Thoracic aorta (tissue), 2 donors: ENCODE measurements at places on chromosomes 11 and 22.

GRCh38 chr11:40204228-40204627 is 1255.2 kb downstream of the LRRC4C start:
- H3K27me3 ChIP-seq = no peaks in the 10 kb centered on the region
- no peak overlapping the region for H3K27ac ChIP-seq
- no peaks in the 10 kb centered on the region for H3K4me1 ChIP-seq

- H3K27ac ChIP-seq = no peak overlapping the region
- no peaks in the 10 kb centered on the region for H3K36me3 ChIP-seq
- H3K4me1 ChIP-seq = no peaks in the 10 kb centered on the region
- no peak for DNase-seq
Observed at GRCh38 chr11:15127341-15127740, 12.6 kb downstream of the INSC start.

GRCh38 chr22:37972527-37972926 is 11.8 kb downstream of the SOX10 start:
- H3K27me3 ChIP-seq = no peaks in the 10 kb centered on the region
- peaks cover 4% of the 10 kb centered on the region for H3K36me3 ChIP-seq
- no peaks in the 10 kb centered on the region for H3K4me1 ChIP-seq
- DNase-seq = no peak

GRCh38 chr11:14308114-14308896 is 50.7 kb downstream of the RRAS2 start:
- no peak for DNase-seq
- H3K27ac ChIP-seq = no peak overlapping the region
- no peaks in the 10 kb centered on the region for H3K36me3 ChIP-seq
- no peaks in the 10 kb centered on the region for H3K27me3 ChIP-seq
- no peak overlapping the region for H3K4me3 ChIP-seq

- no peaks in the 10 kb centered on the region for H3K36me3 ChIP-seq
- H3K27ac ChIP-seq = no peak overlapping the region
- no peaks in the 10 kb centered on the region for H3K27me3 ChIP-seq
- H3K4me1 ChIP-seq = no peaks in the 10 kb centered on the region
Observed at GRCh38 chr22:26079009-26079408, 90.3 kb upstream of the SEZ6L start.

DNA sequence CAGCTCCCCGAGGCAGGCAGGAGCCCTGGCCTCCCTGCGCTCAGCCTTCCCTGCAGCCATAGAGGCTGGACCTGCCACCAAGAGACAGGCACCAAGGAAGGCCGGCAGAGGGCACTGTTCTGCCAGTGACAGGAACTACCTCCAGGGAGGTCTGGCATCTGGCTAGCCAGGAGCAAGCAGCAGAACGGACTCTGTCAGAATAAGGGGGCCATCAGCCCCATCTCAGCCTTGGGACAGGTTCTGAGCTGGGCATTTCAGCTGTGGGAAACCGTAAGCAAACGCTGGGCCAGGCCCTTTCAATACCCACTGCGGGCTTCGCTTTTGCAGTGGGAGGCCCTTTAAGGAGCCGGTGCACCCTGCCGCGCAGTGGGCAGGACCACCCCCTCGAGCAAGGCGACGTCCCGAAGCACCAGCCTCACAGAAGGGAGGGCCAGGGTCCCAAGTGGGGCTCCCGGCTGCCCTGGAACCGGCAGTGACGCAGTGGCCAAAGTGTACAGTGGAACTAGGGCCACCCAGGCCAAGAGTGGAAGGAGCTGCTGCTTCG is 18.2 kb downstream of the IFT27 start:
- no peak overlapping the region for H3K4me3 ChIP-seq
- no peaks in the 10 kb centered on the region for H3K36me3 ChIP-seq
- no peaks in the 10 kb centered on the region for H3K4me1 ChIP-seq
- no peak for DNase-seq
- H3K27ac ChIP-seq = no peak overlapping the region
- H3K27me3 ChIP-seq = no peaks in the 10 kb centered on the region

GRCh38 chr11:92269021-92269420 is 44.4 kb downstream of the FAT3 start:
- H3K36me3 ChIP-seq = no peaks in the 10 kb centered on the region
- no peaks in the 10 kb centered on the region for H3K27me3 ChIP-seq
- DNase-seq = no peak
- H3K4me1 ChIP-seq = peaks cover 13% of the 10 kb centered on the region
- H3K4me3 ChIP-seq = no peak overlapping the region

- H3K4me3 ChIP-seq = no peak overlapping the region
- no peaks in the 10 kb centered on the region for H3K27me3 ChIP-seq
- H3K27ac ChIP-seq = no peak overlapping the region
- H3K4me1 ChIP-seq = no peaks in the 10 kb centered on the region
Observed at GRCh38 chr11:72842653-72843330, 28.6 kb downstream of the ATG16L2 start.

DNA sequence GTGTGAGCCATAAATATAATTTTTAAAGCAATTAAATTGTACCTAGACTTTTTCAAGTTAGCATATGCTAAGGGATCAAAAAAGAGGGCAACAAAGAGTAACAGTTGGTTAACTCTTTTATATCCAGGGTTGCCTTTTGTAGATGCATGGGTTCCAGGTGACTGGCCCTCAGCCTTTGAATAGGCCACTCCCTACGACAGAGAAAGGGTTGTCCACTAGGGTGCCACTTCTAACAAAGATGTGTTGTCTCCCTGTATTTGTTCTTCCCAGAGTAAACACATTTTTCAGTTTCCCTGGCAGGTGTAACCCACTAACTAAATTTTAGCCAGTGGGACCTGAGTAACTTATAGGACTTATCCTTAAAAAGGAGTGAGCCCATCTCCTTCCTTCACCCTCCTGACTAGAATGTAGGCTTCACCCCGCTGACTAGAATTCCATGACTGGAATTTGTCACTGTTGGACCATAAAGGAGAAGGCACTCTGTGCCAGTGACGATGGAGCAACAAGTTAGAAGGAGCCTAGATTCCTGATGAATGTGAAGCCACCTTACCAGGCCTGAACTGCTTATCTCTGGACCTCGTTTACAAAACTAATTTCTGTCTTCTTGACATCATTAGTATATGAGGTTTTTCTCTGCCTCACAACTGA is 16.6 kb downstream of the TUG1 start:
- no peaks in the 10 kb centered on the region for H3K36me3 ChIP-seq
- no peaks in the 10 kb centered on the region for H3K27me3 ChIP-seq
- peaks cover 9% of the 10 kb centered on the region for H3K4me1 ChIP-seq

DNA sequence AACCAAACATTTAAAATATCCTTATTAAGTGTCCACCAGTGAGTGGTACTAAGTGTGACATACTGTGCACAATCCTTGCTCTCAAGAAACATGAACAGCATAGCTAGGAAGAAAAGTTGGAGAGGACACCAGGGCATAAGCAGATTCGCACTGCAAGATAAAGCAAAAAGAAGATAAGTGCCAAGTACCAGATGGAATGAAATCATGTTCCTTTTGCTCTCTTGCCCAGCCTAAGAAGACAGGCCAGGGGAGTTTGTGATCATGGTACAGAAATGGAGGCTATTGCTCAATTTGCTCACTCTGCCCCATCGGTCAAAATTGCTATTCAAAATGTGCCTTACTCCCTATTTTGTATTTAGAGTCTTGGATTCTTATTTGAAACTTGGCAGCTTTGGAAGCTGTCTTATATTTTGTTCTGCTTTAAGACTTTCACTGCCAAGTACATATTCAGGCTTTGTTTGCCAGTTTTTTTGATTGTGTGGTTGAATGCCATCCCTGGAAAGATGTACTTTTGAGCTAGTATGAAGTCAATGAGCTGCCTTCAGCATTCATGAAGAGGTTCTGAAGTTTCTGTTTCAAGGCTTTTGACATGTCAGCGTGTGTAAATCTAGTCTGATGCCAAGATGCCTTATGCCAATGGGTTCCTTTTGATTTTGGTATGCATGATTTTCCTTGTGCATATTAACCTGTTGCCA is 90.3 kb downstream of the PAX6 start:
- no peak overlapping the region for H3K27ac ChIP-seq
- DNase-seq = no peak
- no peak overlapping the region for H3K4me3 ChIP-seq
- H3K27me3 ChIP-seq = no peaks in the 10 kb centered on the region
- H3K4me1 ChIP-seq = no peaks in the 10 kb centered on the region

DNA sequence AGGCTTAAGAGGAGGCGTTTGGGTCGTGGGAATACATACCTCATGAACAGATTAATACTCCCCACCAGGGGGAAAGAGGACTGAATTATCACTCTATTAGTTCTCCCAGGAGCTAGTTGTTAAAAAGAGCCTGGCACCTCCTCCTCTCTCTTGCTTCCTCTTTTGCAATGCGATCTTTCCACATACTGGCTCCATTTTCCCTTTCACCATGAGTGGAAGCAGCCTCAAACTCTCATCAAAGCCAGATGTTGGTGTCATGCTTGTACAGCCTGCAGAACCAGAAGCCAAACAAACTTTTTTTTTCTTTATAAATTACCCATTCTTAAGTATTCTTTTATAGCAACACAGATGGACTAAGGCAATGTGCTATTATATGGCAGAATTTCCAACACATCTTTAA is 258.5 kb downstream of the FAM76B start:
- no peaks in the 10 kb centered on the region for H3K36me3 ChIP-seq
- no peaks in the 10 kb centered on the region for H3K27me3 ChIP-seq
- no peak overlapping the region for H3K27ac ChIP-seq
- no peaks in the 10 kb centered on the region for H3K4me1 ChIP-seq
- no peak overlapping the region for H3K4me3 ChIP-seq
- no peak for DNase-seq

- DNase-seq = no peak
- H3K4me3 ChIP-seq = no peak overlapping the region
- no peak overlapping the region for H3K27ac ChIP-seq
- H3K27me3 ChIP-seq = no peaks in the 10 kb centered on the region
Observed at GRCh38 chr11:119251114-119251513, 45.0 kb downstream of the CBL start.

DNA sequence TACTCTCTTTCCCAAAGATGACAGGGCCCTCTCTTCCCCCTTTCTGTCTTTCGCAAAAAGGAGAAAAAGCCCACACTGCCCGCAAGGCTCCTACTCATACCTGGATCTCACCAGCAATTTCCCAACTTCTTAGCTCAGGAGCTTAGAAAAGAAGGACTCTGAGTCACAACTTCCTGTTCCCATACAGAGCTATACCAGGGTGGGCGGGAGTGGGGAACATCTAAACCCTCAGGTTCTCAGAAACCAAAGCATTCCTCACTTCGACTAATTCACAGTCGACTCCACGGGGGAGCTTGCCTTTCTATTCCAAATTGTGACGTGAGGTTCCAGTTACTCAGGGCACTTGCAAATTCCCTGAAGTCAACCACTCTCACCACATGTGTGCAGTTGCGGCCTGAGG is 61.9 kb downstream of the MTNR1B start:
- no peaks in the 10 kb centered on the region for H3K27me3 ChIP-seq
- H3K4me1 ChIP-seq = no peaks in the 10 kb centered on the region
- H3K27ac ChIP-seq = no peak overlapping the region
- no peaks in the 10 kb centered on the region for H3K36me3 ChIP-seq

DNA sequence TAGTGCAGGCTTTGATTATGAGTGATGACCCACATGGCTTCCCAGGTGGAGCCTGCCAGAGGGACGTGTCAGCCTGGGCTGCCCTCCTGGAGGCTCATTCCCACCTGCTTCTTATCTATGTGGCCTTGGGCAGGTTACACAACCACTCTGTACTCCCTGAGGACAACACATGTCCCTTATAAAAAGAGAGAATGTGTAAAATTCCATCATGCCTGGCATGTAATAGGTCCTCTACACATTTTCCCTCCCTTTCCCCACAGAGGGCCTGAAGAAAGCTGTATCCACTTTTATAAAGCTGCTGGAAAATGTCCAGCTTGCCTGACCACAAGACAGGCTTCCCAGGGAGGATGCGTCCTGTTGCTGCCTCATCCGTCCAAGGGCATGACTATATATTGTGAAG is 55.0 kb upstream of the VSTM5 start:
- DNase-seq = no peak
- no peaks in the 10 kb centered on the region for H3K36me3 ChIP-seq
- H3K27ac ChIP-seq = no peak overlapping the region
- no peak overlapping the region for H3K4me3 ChIP-seq

DNA sequence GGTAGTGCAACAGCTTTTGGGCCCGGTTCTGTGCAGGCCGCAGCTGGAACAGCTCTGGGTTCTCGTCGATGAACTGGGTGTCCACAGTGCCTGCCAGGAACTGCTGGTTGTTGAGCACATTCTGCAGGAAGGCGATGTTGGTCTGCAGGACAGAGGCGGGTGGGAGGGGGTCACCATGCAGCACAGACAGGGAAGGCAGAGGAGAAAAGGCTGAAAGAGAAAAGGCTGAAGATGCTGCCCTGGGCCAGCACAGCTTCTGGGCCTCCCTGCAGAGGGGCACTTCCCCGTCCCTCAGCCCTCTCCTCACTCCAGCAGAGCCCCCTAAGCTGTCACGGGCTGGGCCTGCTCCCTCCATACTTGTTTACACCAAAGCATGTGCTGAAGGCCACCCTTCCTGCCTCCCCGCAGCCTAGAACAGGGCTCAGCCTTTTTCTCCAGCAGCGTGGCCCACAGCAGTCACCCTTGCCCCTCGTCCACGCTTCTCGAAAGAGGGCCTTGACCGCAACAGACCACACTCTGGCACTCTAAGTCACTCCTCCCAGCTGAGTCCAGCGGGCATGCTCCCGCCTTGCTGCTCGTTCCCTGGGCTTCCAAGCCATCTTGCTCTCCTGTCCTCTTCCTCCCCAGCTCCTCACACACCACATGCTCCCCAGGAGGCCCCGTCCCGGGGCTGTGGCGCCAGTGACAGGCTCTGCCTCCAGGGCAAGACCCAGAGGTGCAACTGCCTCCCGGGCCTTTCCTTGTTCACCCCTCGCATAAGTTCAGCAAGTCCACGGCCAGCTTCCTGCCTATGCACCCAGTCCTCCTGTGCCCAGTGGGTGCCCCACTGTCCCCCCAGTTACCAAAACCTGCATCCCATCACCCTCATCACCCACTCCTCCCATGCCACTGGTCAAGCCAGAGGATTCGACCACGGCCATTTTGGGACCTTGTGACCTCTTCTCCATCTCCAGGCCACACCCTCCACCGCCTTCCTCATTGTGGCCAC is 3.3 kb upstream of the LRFN4 start:
- peaks cover 4% of the 10 kb centered on the region for H3K4me1 ChIP-seq
- no peaks in the 10 kb centered on the region for H3K27me3 ChIP-seq
- H3K36me3 ChIP-seq = no peaks in the 10 kb centered on the region
- H3K4me3 ChIP-seq = no peak overlapping the region

DNA sequence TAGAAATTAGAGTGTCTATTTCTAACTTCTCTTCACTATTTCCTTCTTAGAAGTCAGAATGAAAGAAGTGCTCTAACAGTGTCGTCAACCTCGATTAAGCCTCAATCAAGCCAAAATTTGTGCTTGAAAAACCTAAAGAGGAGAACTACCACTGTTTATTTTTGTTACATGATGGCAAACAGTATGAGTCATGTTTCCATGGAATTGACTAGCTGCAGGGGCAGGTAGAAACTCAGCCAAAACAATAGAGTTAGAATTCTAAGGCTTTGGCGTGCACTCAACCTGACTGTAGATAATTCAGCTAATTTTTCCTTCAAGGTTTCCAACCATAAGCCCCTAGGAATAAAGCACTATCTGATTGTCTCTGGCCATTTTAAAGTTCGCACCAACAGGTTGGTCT is 415.9 kb downstream of the ETS1 start:
- H3K36me3 ChIP-seq = no peaks in the 10 kb centered on the region
- no peak for DNase-seq
- no peaks in the 10 kb centered on the region for H3K4me1 ChIP-seq
- H3K27ac ChIP-seq = no peak overlapping the region
